ENCODE measurements at places on chromosomes 7 and 10. TPM values are rescaled to one million over a fixed set of nuclear protein-coding genes. Genes with fewer than 3 reads are reported as not detected.

- DNase-seq: no peak
- H3K36me3 ChIP-seq: peaks cover 19% of the 10 kb centered on the region
- H3K27ac ChIP-seq: no peak overlapping the region
- H3K4me3 ChIP-seq: no peak overlapping the region
- no peaks in the 10 kb centered on the region for H3K27me3 ChIP-seq
Measured at GRCh38 chr7:127770885-127771284, 118.9 kb downstream of the SND1 start.

DNA sequence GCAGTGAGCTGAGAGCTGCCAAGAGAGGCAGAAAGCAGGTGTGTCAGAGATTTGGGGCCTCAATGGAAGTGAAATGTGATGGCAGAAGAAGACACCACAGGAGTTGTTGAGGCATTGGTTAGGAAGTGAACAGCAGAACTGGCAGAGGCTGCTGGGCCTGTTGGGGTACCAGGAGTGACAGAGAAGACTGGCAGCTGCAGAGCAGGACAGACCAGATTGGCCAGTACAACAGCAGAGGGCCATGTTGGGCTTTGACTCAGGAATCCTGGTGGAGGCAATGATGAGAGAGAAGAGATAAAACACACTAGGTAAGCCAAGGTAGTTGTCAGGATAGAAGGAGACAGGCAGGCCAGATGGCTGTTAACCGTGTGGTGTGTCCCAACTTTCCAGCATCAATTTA, 19.9 kb upstream of the HERPUD2 start:
- no peaks in the 10 kb centered on the region for H3K27me3 ChIP-seq
- H3K4me1 ChIP-seq: peaks cover 3% of the 10 kb centered on the region
- peak; percentile 68 for DNase-seq
- H3K27ac ChIP-seq: no peak overlapping the region
- no peak overlapping the region for H3K4me3 ChIP-seq

DNA sequence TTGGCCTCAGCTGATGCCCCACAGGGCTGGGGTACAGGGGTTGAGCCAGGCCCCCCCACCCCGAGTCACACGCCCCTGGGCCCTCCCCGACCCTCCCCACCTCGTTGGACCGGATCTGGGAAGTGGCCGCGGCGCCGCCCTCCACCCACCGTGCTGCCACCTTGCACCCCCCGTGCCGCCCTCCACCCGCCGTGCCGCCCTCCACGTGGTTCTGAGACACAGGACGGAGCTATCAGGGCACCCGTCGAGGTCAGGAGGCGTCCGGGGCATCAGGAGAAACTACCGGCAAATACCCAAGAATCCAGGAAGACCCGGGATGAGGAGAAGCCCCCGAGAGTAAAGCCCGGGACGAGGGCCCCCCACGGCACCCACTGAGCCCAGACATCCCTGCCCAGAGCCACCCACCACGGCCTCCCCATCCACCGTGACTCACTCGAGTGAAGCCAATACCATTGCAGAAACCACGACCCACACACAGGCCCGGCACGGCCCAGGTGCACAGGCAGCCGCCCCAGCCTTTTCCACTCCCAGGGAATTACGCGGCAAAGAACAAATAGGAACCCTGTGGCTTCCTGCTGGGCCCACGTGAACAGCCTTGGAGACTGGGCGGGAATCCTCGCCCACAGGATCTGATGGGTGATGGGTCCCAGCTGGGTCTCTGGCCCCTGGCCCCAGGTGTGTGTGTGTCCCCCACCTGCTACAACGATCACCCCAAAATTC, 34.0 kb downstream of the ADAP1 start:
- no peaks in the 10 kb centered on the region for H3K36me3 ChIP-seq
- H3K27ac ChIP-seq: no peak overlapping the region
- no peak overlapping the region for H3K4me3 ChIP-seq
- no peak for DNase-seq
- H3K27me3 ChIP-seq: no peaks in the 10 kb centered on the region

AQP1 gene
- 0.91 TPM for total RNA-seq

NACAD gene
- total RNA-seq: 5.8 TPM
